ENCODE measurements at places on chromosomes 7 and 10.

DNA sequence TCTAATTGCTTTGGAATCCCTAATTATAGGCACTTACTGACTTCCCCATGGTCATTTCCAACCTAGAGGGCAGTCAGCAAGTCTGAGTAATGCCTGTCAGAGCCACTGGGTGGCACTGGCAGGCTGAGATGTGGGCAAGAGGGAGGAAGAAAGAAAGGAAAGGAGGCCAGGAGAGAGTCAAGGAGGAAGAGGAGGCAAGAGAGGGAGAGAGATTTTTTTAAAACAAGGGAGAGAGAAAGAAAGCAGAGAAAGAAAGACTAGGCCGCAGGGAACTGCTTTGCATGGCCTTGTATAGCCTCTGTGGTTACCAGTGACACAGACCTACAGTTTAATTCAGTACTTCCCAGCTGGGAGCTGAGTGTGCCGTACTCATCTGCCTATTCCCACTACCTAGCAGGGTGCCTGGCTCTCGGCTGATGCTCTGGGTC, 210.4 kb upstream of the ADO start:
- peak; percentile 32 for DNase-seq

DNA sequence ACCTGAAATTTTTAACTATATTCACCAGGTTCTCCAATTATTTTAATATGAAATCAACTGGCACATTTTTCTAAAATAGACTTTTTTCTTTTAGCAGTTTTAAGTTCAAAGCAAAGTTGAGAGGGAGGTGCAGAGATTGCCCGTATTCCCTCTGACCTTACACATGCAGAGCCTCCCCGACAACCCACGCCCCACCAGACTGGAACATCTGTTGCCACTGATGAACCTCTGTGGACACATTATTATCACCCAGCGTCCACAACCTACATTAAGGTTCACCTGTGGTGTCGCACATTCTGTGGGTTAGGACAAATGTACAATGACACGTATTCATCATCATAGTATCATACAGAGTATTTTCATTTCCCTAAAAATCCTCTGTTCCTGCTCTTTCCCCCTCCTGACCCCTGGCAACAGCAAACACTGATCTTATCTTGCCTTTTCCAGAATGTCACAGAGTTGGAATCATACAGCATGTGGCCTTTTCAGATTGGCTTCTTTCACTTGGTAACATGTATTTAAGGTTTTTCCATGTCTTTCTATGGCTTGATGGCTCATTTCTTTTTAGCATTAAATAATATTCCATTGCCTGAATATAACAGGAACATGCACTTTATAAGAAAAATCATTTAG, 37.1 kb downstream of the COBL start:
- DNase-seq, result no peak

- DNase-seq, result no peak
These were observed 47.4 kb downstream of the ZMYND11 start for GRCh38 chr10:182441-183201.

GRCh38 chr10:59880971-59881510, 25.3 kb downstream of the CCDC6 start:
- DNase-seq, result no peak

GRCh38 chr10:62708569-62708968, 96.0 kb upstream of the ADO start:
- DNase-seq, result no peak

GRCh38 chr10:70174058-70174741, 3.9 kb upstream of the SAR1A start:
- DNase-seq, result no peak

GRCh38 chr7:296373-296945, 6.5 kb downstream of the FOXL3 start:
- DNase-seq, result no peak

- DNase-seq, result peak; percentile 32
These were observed 21.6 kb downstream of the NT5C3A start for GRCh38 chr7:33040803-33041516.

GRCh38 chr10:118823256-118823907, 68.6 kb upstream of the CACUL1 start:
- DNase-seq, result no peak

DNA sequence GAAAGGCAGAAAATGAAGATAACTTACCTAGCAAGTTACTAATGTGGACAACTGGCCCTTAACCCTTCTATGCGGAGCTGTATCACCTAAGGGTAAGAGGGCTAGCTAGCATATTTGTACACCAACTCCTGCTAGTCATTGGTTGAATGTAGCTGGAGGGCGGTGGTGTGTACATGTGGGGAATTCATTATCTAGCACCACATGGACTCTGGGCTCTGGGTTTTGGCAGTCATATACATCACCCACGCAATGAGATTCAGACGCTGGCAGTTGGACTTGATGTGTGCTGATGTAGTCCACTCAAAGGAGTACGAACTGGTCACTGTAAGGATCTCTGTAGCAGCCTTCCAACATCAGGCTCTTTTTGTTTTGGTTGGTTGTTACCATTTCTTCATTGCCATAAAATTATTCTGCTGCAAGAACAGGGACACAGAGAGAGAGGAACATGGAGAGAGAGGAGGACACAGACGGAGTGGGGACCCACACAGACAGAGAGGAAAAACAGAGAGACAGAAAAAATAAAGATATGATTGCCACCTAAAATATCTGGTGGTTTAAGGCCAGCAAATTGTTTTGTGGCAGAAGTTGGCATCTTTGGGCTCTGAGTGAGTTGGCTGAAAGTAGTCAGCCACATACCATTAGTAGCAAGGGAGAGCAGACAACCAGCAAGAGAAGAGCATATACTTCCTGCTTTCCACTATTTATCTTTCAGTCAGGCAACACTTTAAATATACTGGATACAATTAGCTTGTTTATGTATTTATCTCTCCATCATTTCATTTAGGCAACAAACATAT, 76.7 kb upstream of the MTPN start:
- DNase-seq, result no peak

DNA sequence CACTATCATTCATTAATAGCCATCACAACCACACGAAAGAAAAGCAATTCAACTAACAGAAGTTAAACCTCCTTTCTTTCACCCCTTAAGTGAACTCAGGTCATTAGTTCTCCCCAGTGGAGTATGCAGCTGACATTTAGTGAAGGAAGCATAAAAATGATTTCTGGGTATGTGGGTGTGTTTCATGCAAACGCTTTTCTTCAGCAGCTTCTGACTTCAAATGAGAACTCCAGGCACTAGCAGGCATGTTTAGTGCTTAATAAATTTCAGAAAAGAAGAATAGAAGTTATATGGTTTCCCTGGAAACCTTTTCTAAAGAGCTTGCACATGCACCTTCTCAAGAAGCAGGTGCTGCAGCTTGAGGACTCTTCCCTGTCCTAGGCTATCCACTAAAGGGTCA, 62.5 kb downstream of the PIK3CG start:
- no peak for DNase-seq

DNA sequence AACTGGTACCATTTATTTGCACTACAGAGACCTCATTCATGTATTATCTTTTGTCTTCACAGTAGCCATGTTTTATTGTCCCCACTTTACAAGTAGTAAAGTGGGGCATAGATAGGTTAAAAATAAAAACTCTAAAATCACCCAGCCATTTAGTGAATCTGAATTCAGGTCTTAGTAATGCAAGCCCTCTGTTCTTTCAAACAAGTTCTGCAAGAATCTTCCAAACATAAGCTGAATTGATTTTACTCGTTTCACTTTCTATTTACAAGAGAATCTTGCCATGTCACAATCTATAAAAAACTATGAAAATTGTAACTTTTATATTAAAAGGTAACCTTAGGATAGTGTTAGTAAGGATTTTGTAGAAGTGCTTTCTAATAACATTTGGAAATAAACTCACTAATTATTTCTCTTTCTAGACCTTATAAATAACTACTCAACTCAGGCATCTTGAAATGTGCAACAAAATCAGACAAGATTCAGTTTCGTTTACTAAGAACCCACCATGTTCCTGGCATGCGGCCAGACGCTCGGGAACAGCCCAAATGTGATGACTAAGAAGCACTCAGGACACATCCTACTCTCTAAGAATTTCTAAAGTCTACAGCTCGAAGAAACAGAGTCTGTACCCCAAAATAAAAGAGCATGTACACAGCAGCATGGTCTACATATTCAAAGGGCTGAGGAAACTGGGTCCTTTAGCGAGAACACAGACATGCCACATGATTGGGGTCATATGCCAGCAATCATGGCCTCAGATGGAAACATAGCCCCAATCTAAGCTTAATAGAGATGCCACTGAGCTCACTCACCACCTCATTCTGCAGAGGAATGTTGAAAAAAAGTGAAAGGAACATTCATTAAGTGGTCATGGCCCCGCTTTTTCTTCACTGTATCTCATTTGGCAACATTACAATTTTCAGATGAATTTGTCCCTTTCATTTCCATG, 167.6 kb downstream of the AMPH start:
- peak; percentile 1 for DNase-seq

GRCh38 chr10:88478256-88478655, 104.9 kb downstream of the RNLS start:
- no peak for DNase-seq

All from GM19239 (cell line).